ENCODE measurements at places on chromosomes 3 and 15.

DNA sequence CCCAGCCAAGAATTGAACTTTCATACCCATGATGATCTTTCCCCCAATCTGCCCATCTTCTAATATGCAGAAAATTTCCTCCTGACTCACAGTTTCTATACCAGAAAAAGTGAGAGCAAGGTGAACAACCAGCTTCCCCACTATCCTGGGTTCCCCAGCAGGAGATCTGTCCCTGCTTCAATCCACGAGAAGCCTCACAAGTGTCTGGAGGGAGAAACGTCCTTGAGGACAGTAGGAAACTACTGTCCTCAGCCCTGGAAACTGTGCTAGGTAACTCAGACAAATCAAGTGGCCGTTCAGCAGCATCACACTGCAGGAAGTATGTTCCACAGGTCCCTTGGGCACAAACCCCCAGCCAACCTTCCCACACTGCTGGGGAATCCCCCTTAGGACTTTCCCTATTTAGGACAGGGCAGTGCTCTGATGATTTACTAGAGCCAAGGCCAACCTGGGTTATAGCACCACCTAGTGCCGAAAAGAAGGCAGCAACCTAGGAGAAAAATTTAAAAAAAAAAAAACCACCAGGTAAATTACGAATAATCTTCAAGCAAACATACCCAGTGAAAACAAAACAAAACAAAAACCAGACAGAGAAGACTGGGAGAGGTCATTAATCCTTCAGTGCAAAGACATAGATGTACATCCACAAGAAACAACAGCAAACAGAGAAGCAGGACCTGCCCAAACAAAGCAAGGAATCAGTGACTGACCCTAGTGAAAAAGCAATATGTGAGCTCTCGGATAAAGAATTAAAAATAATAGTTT, 36.0 kb downstream of the MORC1 start:
- no peak for DNase-seq

GRCh38 chr3:130692455-130692854, 54.2 kb downstream of the PIK3R4 start:
- no peak for DNase-seq

DNA sequence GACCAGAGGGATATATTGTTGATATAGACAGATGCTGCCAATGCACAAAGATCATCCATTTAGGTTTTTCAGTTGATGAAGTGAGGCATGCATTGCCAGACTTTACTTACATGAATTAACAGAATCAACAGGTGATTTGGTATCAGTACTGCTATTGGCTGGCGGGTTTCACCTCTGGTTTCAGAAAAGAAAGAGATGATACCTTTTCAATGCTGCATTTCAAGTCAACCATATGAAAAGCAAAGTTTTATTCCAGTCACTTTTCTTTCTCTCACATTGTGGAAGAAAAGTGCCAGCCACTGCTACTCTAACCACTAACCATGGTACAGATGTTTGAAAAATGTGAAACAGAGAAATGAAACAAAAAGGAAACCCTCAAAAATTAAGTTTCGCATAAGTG, 289.1 kb downstream of the TIGIT start:
- DNase-seq = no peak

DNA sequence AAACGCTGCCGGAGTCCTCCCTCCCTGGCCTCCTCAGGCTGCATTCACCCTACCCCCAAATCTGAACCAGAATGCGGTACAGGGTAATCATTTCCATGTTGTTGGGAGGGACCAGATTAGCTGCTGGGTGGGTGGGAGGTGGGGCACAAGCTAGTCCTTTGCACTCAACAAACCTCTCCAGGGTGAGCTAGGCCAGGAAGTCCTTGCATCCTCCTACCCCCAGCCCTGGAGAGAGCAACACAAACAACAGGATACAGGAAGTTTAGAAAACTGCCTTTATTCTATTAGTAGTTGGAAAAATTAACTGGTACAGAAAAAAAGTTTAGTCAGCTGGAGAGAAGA, 702 bp upstream of the GPX1 start:
- no peak for DNase-seq

DNA sequence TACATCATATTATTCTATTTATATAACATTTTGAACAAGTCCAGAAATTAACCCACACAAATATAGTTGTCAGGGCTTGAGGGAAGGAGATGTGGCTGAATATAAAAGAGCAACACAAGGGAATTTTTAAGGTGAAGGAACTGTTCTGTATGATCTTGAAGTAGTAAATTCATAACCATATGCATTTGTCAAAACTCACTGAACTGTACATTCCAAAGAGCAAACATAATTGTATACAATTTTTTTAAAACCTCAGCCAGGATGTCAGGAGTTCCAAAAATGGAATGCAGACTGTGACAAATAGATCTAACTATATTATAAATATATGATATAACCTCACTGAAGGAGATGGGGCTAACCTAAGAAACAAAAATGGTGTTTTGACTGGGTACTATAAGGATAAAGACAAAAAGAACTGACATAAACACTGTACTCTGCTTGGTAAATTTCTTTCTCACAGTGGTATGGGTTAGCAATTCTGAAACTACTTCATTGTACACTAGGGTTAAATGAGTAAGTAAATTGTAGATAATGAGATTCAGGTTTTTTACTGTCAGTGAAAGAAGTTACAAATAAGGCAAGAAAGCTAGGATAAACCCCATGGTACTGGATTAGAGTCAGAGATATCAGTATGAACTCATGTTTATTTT, 14.4 kb downstream of the GOLGB1 start:
- DNase-seq = no peak

DNA sequence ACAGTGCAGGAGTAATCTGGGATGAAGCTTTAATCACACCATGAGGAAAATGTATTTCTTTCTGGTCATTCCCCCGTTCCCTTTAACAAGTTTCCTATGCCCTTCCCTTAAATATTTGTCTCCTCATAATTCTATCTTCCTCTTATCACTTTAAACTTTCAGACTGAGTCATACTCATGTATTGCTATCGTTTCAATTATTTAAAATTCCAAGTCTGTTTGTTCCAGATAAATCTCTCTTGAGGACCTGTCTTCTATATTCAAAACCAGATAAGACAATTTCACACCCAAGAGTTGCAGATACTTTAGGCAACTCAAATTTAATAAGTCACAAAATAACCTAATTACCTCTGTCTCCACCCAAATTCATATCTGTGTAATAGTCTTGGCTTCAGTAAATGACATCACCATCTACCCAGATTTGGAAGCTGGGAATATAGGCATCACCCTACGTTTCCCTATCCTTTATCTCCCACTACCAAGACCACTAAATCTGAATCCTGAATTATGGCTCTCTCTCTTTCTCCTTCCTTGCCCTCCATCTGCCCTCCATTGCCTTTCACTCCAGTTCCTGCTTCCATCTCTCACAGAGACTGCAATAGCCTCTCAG, 220.1 kb downstream of the PYDC2 start:
- DNase-seq = no peak

DNA sequence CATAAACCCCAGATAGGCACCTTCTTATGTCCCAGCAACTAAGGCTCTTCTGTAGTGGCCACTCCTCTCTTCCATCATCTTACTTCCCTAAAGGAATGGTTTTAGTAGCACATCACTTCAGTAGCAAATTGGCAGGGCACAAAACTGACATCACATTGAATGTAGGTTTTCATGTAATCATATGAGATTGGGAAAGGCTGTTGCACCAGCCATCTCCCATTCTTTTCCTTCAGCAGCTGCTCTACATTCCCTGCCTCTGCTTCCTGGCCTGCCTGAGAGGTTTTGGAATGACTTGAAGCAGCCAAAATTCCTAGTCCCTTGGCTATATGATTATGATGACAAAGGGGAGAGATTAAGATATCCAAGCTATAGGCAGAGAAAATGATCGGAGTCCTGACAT, 36.5 kb downstream of the NSUN3 start:
- no peak for DNase-seq

DNA sequence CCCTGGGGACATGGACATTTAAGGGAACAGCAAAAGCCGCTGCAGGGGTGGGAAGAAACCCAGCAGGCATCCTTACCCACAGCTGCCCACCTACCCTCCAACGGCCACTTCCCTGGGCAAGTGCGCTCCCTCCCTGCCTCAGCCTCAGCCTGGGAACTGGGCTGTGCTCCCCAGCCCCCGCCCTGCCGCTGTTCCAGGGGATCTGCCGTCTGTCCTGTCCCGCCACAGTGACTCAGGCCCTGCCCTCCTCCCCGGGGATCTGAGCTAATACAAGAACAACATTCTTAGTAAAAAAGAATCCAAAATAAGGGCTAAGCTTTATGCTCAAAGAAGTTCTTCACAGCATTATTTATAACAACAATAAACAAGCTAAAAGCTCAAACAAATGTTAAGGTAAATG, 7.4 kb upstream of the IQSEC1 start:
- no peak for DNase-seq

DNA sequence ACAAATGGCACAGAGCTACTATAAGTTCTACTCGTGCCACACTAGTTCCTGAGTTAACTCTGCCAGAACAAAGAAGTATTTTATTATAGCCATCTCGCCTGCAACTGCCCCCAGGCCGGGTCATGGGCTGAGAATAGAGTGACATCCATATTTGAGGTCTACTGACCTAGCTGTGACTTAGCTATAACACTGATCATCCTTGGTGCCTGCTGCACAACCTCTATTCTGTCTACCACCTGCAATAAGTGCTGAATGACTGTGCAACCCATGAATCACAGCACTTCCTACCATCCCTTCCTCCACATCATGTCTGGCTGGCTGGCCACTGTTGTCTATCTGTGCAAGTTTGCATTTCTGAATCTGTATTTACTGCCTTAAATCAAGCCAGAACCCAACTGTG, 506.5 kb upstream of the TBL1XR1 start:
- no peak for DNase-seq
